ENCODE measurements at places on chromosomes 3 and 15.
A peak's percentile ranks its signal among the peaks of the same experiment; 100 is the strongest.

DNA sequence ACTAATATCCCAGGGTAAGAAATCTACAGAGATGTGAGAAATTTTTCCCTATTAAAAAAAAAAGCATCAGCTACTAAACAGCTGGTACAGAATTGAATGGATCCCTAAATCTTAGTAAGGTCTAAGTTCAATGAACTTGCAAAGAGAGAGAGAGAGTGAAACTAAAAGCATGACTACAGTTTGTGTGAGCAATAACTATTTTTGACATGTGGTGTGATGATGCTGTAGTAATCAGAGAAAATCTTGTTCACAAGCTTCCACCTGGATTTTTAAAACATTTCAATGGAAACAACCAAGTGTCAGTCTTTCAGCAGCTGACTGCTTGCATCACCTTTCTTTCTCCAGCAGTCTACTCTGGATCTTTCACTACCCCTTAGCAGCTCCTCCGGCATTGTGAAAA is 45.2 kb upstream of the ABI3BP start:
- DNase-seq, result no peak

- DNase-seq, result peak; percentile 98
Observed at GRCh38 chr3:4980229-4981203, 1.3 kb downstream of the BHLHE40 start.

DNA sequence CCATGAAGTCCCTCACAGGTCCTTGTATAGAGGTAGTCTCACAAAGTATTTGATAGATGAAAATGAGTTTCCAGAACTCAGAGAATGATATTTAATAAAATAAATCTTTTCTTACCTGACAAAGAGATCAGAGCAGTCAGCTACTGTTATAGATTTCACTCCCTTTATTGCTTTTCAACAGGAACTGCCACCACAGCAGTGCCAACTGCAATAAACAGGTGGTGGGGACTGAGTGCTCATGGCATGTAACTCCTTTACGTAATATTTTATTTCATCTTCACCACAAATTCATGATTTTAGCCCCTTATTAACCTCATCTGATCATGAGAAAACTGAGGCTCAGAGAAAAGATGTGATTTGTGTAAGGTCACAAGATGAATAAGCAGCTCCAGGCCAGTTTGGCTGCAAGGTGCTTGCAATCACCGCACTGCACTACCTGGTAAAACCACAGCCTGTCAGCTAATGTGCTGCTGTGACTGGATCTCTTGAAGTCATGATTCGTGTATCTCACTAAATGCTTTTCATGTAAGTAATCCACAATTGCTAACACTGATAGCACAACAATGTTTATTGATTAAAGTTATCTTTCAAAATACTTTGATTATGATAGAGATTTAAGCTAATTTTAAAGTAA is 78.8 kb downstream of the WNT5A start:
- peak; percentile 35 for DNase-seq

DNA sequence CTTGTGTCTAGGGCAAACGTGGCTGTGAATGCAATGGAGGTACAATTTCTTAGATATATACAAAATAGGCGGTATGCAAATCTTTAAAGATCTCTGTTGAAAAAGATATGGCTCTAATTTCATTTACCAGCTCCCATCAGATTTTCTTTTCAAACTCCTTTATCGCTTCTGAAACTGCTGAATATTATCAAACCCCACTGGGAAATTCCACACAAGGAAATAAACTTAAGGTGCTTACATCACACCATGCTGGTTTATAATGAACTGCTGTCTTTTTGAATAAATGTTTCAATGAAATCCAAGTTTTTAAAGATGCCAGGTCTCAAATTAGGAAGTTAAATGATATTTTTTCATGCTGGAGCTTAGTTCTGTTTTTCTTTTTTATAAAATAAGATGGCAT is 102.5 kb upstream of the ICE2 start:
- no peak for DNase-seq

GRCh38 chr3:125960456-125961288 is 8.3 kb upstream of the ROPN1B start:
- no peak for DNase-seq

GRCh38 chr15:68334661-68335124 is 57.1 kb downstream of the FEM1B start:
- no peak for DNase-seq

DNA sequence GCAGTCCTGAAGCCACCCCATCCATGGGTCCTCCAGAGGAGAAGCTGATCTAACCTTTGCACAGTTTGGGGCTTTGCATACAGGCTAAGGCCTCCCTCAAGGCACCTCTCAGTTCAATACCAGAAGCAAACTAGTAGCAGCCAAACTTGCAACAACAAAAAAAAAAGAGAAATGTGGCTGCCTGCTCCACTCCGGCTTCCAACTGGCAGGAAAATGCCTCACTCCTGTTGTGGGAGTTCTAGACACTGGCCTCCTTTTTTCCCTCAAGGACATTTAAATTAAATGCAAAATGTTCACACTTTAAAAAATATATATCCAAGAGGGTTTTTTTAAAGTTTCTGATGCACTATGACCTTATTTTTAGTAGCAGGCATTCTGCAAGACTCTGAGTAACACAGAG is 216.0 kb upstream of the TPM1 start:
- no peak for DNase-seq

DNA sequence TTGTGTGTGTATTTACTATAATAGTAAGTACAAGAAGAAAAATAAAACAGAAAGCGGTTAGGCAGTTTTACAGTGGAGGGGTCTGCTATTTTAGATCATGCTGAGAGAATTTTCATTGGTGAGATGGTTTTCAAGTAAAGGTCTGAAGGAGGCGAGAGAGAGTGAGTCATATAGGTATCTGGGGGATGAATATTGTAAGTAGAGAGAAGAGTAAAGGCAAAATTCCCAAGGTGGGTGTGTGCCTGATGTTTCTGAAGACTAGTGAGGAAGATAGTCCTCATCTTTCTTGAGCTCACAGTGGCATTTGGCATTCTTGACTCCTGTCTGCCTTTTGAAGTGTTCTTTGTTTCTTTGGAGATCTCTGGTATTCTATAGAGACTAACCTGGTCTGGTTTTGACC is 38.6 kb downstream of the CRYBG3 start:
- DNase-seq, result no peak

GRCh38 chr3:197687570-197687969 is 49.1 kb downstream of the RUBCN start:
- DNase-seq, result no peak

- DNase-seq, result no peak
Observed at GRCh38 chr15:63050731-63051155, 8.2 kb downstream of the TPM1 start.

DNA sequence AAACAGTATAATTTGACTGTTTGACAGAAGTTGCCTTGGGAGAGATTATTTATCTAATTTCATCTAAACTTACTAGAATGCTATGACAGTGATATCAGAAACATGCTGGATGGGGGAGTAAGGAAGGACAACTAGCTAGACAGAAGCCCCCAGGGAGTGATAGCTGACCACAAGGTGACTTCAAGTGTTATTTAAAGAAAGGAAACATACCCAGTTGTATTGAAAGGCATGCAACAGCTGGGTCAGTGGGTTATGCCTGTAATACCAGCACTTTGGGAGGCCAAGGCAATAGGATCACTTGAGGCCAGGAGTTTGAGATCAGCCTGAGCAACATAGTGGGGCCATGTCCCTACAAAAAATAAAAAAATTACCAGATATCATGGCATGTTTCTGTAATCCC is 69.6 kb downstream of the SLC49A4 start:
- no peak for DNase-seq
